ENCODE measurements at places on chromosomes 16 and 17.
A peak's percentile ranks its signal among the peaks of the same experiment; 100 is the strongest.

DNA sequence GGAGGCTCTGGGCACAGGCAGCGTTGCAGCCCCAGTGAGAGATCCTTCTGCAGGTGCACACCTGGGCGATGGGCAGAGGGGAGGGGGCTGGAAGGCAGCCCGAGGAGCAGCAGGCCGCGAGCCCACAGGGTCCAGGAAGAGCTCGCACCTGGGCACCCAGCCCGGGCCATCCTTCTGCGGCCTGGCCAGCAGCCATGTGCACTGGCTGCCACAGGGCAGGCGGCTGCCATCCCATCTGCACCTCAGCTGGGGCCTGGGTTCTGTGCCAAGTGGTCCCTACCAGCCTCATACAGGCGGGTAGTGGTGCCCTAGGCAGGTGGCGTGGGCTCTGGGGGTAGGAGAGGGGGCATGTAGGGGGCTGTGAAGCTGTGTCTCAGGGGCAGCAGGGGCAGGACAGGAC lies 197.2 kb downstream of the RBFOX3 start:
- no peak for DNase-seq

DNA sequence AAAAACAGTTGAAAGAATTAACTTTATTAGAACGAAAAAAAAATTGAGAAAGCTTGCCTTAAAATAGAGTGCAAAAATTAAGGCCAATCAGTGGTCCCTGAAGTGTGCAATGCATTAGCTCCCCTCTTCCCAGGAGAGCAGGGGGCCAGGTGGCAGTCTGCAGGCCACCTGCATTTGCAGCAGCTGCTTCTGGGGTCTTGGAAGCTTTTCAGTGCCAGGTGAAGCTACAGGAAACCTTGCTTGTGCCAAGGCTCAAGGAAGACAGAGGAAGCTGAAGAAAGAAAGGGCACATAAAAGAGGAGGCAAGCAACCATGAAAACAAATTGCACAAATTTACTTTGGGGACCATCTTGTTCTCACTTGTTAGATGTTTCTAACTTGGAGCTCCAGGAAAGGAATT lies 50.5 kb upstream of the MTMR4 start:
- DNase-seq = no peak

- no peak for DNase-seq
Observed at GRCh38 chr16:30741461-30741914, 6.7 kb upstream of the PHKG2 start.

DNA sequence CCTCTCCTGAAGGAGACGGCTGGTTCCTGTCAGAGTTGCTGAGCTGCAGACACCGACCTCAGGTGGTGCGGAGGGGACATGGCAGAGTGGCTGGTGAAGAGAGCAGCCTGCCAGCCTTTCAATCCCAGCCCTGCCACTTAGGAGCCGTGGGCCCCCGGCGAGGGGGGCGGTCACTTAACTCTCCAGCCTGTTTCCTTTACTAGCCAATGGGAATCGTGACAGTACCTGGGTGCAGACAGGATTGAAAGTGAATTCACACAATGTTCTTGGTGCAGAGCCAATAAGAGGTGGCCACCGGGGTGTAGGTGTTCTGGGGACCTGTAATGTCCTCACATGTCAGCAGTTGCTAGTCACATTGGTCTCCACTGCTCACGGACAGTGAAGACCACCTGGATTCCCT lies 13.5 kb downstream of the ACE start:
- no peak for DNase-seq

DNA sequence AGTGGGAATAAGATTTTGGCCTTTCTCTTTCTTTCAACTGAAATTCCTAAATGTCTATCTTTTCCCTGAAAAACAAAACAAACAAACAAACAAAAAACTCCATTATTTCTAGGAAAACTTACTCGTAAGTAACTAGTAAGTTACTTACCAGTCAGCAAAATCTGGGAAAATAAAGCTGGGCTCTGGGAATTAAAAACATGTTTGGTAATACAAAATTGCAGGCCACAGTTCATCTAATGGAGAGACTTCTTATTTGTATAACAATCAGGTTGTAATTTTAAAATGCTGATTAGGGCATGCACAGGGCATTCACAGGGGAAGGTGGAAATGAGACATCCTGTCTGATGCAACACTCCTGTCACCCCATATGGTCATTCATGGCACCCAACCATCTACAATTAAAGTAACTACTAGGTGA lies 3.8 kb upstream of the WIPI1 start:
- DNase-seq = no peak

DNA sequence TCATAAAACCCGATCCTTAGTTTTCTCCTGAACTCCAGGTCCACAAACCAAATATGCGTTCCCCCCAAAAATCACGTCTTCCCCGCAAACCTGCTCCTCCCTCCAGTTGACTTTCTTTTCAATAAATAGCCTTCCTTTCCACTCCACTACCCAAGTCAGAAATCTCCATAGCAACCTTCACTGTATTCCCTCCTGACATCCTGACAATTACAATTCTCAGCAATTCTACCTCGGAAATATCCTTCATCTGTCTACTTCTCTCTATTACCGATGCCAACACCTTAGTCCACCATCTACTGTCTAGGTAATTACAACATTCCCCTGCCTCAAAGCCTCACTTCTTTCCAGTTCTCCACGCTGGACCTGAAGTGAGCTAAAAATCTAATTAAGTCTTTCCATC lies 50.7 kb downstream of the SMURF2 start:
- DNase-seq = no peak

DNA sequence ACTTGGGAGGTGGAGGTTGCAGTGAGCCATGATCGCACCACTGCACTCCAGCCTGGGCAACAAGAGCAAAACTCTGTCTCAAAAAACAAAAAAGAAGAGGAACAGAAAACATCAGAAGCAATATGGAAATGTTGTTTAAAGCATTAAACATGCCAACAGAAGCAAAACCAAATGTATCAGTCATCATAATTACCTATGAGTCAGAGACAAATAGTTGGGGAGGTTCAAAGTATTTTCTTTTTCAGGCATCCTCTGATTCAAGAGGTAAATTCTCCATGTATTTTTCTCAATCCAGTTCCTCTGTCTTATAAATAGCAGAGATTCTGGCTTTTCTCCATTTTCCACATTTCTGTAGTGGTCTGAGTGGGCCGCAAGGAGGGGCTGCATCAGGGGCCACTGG lies 2.1 kb upstream of the TM4SF5 start:
- no peak for DNase-seq

GRCh38 chr16:16830973-16831372 lies 452.0 kb downstream of the NPIPA7 start:
- no peak for DNase-seq

GRCh38 chr17:7220593-7221277 lies 997 bp downstream of the ACADVL start:
- DNase-seq = peak; percentile 49

GRCh38 chr16:80231121-80231520 lies 309.7 kb upstream of the DYNLRB2 start:
- no peak for DNase-seq

- no peak for DNase-seq
Observed at GRCh38 chr17:60280673-60281072, 111.3 kb downstream of the USP32 start.

- no peak for DNase-seq
Observed at GRCh38 chr17:48625495-48626244, 488 bp downstream of the HOXB9 start.

- DNase-seq = peak; percentile 20
Observed at GRCh38 chr16:55711959-55712876, 56.4 kb downstream of the SLC6A2 start.

DNA sequence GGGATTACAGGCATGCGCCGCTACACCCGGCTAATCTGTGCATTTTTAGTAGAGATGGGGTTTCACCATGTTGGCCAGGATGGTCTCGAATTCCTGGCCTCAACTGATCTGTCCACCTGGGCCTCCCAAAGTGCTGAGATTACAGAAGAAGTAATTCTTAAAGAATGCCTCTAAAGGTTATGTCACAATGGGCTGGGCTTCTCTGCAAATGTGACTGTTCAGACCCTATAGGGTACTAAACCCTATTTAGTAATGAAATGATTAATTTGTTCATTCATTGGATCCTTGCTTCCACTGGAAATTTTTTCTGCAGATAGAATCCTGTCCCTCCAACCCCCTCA lies 108.8 kb upstream of the CORO6 start:
- no peak for DNase-seq

GRCh38 chr17:31811101-31811500 lies 47.9 kb downstream of the COPRS start:
- no peak for DNase-seq

GRCh38 chr17:50059256-50059655 lies 3.3 kb downstream of the ITGA3 start:
- no peak for DNase-seq

- DNase-seq = no peak
Observed at GRCh38 chr17:16377941-16378341, 3.0 kb upstream of the UBB start.

DNA sequence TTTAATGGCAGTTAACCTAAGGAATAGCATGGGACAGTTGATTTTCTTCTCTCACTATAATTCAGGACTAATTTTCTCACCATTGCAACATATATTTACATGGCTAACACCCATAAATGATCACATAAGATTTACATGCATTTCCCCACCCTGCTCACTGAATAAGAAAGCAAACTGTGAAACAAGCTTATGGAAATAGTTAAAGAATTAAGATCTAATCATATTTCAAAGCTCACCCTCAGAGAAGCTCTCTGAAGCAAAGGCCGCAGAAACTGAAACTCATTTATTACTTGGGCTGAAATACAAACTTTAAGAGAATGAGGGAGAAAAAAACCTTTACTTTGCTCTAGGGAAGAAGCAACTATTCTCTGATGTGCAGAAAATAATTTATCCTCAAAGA lies 218.7 kb upstream of the AXIN2 start:
- DNase-seq = no peak

DNA sequence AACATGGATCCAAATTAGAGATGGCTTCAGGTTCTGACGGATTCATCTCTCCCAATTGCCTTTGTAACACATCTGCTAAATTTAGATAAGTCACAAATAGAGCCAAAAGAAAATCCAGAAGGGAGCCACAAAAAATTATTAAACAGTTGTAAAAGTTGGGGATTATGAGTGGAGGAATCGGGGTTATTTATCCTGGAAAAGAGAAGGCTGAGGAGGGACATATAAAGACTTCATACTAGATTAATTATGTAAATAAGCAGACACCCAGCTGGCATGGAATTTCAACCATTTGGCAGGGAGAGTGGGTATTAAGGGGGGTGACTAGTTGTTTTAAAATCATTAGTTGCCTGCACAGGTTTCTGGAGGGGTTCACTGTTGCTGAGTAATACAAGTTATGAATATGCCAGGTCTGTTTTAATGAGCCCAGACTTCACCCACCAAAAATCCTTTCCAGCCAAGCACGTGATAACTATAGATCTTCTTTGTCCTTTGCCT lies 89.6 kb downstream of the CDH13 start:
- DNase-seq = no peak

DNA sequence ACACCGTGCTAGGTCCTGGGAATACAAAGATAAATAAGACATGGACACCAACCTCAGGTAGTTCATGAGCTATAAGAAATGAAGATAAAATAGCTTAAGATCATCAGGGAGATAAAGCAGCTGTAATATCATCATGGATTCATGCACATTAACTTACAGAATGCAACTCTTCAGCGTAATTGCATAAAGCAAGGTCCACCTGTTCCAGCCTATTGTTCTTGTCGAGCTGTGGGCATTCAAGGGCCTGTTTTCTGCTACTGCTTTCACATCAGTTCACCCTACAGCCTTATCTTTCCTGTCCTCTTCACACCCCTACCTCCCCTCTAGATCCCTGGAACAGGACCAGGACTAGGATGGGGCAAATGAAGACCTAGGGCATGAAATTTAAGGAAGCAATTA lies 133.9 kb downstream of the SPACA3 start:
- no peak for DNase-seq

DNA sequence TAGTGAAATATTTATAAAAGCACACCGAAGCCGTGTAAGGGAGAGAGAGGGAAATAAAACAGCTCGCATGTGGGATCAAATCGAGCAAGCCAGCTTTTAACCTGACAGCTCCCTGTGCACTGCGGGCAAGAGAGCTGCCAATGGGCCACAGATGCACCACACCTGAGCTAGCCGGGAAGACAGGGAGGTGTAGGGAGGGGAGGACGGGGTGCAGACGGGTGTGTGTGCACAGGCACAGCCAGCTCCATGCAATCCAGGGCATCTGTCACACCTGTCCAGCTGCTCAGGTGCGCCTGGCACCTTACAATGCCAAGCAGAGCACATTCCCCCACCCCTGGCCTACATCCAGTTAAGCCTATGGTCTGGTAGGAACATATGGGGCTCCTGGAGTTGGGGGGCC lies 70.0 kb downstream of the C16orf78 start:
- DNase-seq = no peak

- DNase-seq = no peak
Observed at GRCh38 chr17:34113089-34113488, 142.0 kb upstream of the CCL2 start.

- peak; percentile 45 for DNase-seq
Observed at GRCh38 chr16:27795992-27796614, 246.2 kb downstream of the KATNIP start.

DNA sequence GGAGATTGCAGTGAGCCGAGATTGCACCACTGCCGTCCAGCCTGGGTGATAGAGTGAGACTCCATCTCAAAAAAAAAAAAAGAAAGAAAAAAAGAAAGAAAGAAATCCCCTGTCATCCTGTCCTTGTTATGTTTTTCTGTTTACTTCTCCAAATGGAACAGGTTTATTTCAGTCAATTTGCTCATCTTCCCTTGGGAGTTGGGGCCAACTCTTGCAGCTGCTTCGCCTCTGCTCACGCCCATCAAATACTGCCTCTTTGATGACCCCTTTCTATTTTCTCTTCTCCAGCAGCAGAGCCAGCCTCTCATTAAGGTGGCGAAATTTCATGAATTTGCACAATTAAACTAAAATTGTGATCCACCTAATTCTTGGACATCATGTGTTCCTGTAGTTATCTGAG lies 173.4 kb downstream of the ZNF18 start:
- DNase-seq = no peak

- DNase-seq = no peak
Observed at GRCh38 chr16:11416228-11417001, 71.2 kb downstream of the RMI2 start.

GRCh38 chr17:61904094-61904710 lies 23.6 kb downstream of the INTS2 start:
- DNase-seq = no peak

GRCh38 chr17:28751600-28752366 lies 8.0 kb downstream of the TRAF4 start:
- DNase-seq = no peak

DNA sequence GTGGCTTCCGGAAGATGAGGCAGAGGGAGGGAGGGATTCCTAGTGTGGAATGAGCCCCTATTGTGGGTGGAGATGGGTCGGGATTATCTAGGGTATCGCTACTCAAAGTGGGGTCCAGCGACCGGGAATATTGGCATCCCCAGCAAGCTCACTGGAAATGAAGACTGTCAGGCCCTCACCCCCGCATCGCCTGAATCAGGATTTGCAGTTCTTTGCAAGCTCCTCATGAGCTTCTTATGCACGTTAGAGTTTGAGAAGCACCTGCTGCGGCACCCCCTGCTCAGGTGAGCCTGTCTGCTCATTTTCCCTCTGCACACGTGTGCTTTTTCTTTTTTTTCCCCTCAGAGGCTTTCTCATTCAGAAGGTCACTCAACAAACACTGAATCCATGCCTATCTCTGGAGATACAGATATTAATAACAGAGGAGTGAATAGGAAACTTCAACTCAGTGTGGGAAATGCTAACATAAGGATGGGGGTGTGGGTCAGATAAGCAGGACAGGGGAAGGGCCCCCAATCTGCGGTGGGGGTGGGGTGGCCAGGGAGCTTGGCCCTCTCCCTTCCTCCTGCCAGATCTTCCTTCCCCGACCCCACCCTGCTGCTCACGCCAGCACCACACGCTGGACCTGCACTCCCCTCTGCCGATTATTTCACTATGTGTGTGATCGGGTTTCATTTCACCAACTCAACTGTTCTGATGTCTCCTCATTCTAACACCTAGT lies 67.7 kb upstream of the NFAT5 start:
- no peak for DNase-seq

Data from inflammatory macrophage treated with lipopolysaccharide for 1 hour (primary cell).